ENCODE measurements at places on chromosomes 4 and X.

DNA sequence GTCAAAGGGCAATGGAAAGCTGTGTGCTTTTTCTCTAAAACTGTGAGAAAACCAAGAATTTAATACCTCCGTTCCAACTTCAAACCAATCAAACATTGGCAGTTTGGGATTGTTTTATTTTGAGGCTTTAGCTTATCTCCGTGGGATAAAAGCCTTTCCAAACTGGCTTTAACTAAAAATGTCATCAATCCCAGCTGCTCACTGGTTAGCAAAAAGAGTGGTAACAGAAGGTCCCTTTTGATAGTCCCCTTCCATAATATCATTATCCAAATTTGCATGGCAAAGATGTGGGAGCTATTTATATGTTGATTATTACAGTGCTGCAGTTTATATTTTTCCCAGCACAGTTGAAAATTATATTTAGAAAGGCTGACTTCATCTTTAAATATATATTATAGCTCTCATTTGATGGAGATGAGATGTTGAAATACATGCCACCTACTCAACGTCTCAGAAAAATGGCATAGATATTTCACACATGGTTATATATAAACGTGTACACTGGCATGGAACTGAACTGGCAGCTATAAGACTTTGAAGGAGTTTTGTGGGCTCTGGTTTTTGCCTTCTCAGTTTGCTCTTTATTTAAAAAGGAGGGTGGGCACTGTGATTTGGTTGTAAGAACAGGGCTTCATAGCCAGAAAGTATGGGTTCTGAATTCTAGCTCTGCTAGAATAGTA, 707.1 kb upstream of the SLIT2 start:
- DNase-seq = no peak

DNA sequence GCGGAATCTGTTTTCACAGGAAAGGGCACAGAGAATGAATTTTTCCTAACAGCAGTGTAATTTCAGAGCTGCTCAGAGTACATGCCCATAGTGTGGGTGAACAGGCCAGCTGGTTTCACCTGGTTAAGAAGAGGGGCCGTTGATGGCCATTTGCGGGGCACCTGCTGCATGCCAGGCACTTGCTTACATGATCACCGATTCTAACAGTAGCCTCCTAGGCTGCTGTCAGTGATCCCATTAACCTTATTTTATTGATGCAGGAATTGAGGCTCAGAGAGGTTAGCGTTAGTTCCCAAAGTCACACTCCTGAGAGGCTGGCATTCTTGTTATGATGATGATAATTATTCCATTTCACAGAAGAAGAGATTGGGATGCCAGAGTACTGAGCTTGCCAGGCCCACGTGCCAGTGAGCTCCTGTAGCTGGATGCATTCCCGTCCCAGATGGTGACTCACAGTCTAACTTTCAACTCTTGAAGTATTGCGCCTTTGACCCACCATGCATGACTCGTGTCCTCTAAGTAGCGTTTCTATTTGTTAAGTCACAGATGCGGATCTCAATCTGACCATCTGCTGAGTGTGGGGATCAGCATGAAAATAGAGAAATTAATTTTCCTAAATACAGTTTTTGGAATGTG, 76.5 kb downstream of the PSAPL1 start:
- DNase-seq = peak; percentile 85

GRCh38 chrX:28946846-28947245, 359.6 kb downstream of the IL1RAPL1 start:
- no peak for DNase-seq

DNA sequence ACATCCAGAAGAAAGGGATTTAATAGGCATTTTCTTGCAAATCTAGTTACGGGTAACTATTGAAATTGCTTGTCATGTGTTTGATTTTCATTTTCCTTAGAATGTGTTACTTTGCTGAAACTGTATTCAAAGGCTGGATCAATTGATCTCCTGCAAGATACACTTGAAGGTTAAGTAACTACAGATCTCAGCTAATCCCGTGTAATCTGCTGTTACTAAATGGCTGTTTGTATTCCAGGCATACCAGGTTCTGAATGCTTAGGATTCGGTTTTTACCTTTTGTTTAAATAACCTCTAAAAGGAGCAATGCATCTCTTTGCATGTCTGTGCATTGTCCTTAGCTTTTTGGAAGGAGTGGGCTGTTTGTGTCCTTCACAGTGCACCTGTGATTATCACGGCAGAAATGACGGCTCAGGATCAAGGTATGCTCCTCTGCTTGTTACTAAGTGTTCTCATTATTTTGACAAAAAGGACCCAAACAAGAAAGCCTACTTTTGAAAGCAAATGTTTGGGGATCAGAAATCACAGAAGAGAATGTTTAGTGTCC, at the start of gene LRIT3:
Gene LRIT3, plus strand, starts transcription at position 212 of the 547 bp plus-strand sequence. Its CDS starts 95 bp downstream, at position 307.
- no peak for DNase-seq

DNA sequence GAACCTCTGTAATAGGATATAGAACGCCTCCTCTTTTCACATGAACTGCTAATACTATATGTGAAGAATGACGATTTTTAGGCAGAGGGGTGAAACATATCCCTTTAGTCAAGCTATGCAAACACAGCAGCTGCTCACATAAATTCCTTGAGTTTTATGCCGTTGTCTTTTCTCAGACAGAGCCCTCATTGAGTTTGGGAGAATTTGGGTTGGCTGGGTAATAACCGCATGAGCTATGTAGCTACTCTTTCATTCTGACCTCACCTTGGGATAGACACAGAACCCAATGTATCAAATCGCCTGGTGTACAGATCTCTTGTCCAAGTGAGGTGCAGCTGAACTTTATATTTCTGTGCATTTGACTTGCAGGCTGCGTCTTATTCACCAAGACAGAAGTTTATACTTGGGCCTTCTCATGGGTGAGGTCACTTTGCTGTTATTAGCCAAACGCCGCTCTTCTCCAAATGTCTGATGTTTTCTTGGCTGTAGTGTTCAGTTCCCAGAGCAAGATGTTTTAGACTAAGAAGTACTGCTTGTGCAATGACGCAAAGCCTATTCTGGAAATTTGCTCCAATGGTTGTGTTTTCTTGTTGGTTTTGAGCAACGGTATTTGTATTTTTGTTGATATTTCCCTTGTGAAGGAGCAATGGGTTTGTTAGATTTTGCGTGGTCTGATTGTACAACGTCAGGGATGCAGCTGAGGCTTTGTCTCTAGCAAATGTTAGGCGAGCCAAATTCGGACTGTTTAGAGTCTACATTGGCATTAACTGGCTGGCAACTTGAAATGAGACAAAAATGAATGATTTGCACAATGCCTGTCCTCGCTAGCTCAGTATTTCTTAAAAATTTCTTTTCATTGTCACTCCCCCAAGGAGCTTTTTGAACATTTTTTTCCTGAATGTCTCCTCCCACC, 11.2 kb upstream of the SPARCL1 start:
- no peak for DNase-seq

DNA sequence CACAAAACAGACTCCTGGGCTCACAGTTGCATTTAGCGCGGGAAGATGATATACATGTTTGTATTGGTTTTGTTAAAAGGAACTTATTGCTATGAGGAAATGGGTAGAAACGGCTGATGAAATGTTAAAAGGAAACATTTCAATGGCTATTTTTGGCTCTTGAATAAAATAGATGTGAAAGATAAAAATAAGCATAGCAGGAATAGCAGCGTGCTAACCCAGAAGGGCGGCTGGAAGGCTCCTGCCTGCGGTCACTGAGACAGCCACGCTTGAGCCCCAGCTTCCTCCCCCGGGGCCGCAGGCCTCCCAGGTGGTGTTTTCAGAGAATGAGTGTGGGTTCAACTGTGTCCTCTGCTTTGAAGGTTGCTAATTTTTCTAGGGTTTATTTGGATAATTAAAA, 35.0 kb upstream of the CLCN4 start:
- DNase-seq = no peak

DNA sequence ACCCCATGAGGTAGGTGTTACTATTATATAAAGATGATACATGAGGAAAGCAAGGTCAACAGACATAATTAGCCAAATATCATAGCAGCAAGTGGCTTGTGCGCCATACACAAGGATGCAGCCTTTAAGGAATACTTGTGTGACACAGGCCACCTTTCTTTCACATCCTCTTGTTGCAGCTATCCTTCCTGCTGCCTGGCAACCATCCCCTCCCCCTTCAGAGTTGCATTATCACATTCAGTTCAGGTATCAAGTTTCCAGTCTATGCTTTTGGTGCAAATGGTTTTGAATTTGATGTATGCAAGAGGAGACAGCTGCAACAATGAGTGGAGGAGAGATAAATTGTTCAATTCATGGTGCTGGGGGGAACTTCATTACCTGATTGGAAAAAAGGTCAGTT, 6.4 kb downstream of the ZCCHC18 start:
- DNase-seq = no peak

DNA sequence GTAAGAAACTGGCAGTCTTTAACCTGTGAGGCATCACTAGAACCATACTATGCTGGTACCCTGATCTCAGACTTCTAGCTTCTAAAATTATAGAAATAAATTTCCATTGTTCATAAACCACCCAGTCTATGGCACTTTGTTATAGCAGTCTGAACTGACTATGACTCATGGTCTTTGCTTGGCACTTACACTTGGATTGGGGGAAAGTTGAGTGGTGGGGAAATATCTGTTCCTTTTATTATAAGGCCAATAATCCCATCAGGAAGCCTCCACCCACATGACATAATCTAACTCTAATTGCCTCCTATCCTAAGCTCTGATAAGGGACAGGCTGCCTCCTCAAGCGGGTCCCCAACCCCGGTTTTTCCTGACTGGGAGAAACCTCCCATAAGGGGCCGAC, 61.4 kb upstream of the PACRGL start:
- no peak for DNase-seq

DNA sequence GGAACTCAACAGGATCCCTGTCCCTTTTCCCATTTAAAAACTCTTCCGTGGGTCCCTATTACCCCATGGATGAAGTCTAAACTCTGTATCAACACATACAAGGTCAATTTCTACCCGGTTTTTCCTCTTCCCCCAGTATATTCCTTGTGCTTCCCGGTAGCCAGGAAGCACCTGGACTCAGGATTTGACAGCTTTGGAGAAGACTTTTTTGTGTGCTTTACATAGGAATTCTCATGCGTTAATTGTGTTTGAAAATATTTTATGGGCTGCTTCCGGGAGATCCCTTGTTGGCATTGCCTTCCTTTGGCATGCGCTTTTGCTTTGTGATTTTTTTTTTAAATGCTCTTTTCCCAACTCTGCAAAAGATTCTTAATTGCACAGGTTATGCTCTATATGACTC, 7.2 kb downstream of the SMS start:
- no peak for DNase-seq

GRCh38 chr4:70473679-70474078, 1.7 kb downstream of the MUC7 start:
- peak; percentile 15 for DNase-seq

GRCh38 chr4:2800691-2801596, 8.1 kb downstream of the SH3BP2 start:
- peak; percentile 62 for DNase-seq

DNA sequence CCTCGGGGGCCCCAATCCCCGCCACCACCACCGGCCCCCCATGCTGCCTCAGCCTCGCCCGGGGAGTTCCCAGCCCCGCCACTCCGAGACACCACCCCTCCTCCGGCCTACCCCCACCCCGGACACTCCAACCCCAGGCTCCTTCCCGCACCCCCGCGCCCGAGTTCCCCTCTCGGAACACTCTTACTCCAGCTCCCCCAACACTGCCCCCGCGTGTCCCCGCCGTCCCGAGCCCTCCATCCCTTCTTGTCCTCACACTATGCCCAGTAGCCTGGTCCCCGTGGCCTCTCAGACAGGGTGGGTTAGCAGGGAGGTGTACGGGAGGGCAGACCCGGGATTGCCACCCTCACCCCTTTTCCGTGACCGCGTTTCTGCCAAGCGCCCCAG, 276.1 kb downstream of the BCOR start:
- no peak for DNase-seq

DNA sequence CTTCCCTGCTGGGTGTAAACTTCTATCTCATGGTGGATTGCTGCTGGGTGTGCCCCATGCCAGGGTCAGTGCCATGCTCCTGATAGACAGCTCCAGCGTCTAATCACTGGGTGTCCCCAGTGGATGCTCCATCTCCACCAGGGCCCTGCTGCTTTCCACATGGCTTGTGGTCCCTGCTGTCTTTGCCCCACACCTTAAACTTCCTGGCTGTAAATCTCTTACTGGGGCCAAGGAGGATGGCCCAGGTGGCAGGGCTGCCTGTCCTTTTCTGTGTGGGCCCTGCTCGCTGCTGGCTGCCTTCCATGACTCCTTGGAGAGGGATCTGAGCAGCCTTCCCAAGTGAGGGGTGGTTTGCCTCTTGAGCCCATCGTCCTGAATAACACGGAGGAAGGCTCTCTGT, 51.8 kb downstream of the RGS12 start:
- DNase-seq = no peak

DNA sequence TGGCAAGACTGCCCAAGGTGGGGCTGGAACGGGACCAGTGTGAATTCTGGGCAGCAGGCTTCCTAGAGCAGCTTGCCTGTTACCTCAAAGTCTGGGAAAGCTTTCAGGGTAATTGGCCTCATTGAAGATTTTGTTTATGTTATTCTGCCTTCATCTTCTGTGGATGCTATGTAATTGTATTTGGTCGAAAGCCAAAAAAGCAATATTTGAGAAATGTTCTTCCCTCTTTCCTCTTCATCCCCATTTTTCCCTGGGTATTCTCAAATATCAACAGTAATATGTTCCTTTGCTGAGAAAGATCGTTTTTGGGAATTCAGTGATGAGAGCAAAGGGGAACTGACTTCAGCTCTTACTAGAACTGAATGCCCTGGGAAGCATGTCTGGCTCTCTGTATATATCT, 12.9 kb downstream of the TMEM131L start:
- no peak for DNase-seq

- DNase-seq = peak; percentile 1
These were observed 81.1 kb downstream of the FAM47B start for GRCh38 chrX:35023683-35024082.

DNA sequence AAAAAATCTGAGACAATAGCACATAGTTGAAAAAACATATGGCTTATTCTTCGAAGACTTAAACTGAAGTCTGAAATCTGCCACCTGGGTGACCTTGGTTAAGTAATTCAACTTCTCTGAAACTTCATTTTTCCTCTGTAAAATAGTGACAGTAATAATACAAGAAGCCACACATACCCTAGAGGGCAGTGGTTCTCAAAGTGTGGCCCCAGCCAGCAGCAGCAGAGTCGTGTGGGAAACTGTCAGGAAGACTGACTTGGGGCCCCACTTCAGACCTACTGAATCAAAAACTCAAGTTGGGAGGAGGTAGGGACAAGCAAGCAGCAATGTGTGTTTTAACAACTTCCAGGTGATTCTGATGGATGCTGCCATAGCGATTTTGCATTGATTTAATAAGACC, 249.9 kb downstream of the HNRNPD start:
- no peak for DNase-seq

DNA sequence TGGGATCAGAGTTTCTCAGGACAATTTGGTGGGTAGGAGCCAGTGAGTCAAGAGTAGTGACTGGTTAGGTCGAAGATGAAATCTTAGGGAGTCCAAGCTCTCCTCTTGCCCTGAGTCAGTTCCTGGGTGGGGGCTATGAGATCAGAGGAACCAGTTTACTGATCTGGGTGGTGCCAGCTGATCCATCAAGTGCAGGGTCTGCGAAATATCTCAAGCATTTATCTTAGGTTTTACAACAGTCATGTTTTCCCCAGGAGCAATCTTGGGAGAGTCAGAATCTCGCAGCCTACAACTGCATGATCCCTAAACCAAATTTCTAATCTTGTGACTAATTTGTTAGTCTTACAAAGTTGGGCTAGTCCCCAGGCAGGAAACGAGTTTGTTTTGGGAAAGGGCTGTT, 1833.2 kb upstream of the PCDH7 start:
- DNase-seq = no peak

- DNase-seq = peak; percentile 29
These were observed 21.0 kb downstream of the SAT1 start for GRCh38 chrX:23803931-23804381.

GRCh38 chr4:6111354-6111960, 88.9 kb downstream of the JAKMIP1 start:
- DNase-seq = no peak
